Stimulated activated CD8-positive, alpha-beta memory T cell treated with anti-CD3 and anti-CD28 coated beads, Interleukin-2, amount 100 ng/mL, for 1 hour (primary cell): ENCODE measurements at places on chromosomes 2 and 18.

GRCh38 chr18:7116001-7116730, 1.4 kb downstream of the LAMA1 start:
- DNase-seq: no peak

DNA sequence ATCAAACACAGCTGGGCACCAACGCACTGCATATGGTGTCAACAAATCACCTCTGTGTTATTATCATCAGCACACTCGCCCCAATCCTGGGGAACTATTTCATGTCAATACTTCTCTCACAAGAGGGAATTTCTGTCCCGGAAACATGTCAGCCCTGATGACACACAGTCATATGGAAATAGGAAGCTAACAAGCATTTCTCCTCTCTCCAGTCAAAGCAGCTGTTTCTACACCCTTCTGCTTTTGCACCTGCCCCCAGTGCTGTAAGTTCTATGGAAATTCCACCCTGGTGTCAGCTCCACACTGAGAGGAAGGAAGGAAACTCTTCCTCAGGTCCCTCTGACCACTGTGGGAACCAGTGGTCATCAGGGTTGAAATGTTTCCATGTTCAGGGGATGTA, 447.6 kb upstream of the ID2 start:
- no peak for DNase-seq

DNA sequence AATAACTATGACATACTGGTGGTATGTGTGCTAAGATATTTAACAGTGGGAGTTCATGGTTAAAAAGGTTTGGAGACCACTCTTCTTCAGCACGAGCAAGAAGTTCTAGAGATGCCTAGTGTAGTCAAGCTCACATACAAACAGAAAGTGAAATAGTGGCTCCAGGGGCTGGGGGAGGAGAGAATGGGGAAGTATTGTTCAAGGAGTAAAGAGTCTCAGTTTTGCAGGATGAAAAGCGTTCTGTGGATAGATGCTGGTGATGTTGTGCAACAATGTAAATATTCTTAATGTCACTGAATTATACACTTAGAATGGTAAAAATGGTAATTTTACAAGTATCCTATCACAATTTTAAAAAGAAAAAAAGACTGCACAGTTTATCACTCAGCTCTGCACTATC, 29.0 kb upstream of the EPAS1 start:
- no peak for DNase-seq

GRCh38 chr2:118642501-118642900, 204.9 kb downstream of the EN1 start:
- no peak for DNase-seq

DNA sequence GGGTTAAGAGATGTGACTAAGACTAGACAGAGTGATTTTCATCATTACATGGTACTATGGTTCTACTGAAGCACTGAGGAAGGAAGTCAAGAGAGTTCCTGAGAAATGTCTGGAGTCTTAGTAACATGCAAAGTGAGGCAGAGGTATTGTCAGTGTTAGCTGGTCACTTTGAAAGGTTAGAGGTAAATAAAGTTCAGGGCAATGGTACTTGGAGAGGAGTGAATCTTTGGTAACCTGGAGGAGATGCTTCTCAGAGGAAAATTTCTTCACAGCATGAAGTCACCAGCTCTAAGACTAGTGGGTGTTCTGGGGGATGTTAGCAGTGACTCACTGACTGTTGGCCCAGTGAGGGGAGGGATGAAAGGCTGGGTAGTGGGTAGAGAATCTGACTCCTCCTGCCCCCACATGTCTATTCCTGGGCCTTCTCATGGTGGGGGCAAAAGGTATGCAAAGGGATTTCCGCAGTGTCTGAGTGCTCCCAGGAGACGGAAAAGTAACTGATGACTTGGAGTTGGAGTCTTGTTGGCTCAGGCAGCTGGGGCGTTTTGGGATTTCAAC, 23.3 kb upstream of the IL1RN start:
- no peak for DNase-seq

DNA sequence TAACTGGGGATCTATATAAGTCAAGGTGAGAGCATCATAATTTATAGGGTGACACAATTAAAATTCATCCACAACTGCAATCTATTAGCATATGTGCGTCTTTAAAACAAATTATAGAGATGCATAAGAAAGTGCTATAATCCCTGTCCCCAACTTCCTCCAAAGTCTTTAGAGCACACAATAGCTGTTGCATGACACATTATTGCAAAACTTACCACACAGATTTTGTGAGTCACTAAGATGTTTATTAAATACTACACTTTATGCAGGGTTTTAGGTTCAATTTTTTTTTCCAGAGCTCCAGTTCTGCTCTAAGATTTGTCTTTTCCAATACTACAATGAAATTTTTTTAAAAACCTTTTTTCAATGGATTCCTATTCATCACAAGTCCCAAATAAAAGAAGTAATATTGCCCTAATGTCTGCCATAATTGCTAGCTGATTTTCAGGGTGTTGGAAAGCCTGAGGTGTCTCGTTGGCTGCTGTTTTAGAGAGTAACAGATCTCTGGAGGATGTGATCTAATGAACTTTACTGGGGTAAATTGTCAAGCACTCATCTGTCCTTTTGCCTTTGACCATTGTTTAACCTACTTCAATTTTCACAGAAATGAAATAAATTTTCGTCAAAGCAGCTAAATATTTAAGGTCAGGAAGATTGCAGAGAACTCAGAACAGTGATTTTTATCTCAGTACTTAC, 250.5 kb upstream of the NETO1 start:
- no peak for DNase-seq

GRCh38 chr18:31061945-31062344, 19.4 kb upstream of the DSC3 start:
- DNase-seq: no peak

DNA sequence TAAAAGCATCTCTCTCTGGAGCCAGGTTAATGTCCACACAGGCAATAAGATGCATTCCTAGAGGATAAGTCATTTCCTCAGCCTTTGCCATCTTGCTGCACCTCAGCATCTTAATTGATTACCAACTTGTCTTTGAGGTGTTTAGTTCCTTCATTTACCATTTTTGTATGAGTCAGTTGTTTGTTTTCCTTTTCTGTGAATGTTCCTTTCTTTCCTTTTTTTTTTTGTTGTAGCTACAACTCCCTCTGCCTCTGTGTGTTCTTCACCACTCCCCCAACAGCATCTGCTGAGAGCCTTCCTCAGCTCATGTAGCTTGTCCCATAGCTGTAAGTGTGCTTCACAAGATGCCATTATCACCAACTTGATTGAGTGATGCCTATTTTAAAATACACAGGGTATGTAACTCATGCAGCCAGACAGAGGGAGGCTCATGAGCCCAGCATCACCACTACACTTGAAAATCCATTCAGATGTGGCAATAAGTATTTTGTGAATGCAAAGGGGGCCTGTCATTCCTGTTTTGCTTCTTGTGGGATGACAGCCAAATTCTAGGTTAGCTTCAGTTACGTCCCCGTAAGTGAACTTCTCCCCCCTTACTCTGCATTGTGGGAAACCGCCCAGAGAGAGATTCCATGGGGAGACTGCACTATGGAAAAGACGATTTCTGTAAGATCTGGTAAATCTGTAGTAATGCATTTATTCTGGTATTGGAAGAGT, 315.9 kb upstream of the ZEB2 start:
- no peak for DNase-seq

DNA sequence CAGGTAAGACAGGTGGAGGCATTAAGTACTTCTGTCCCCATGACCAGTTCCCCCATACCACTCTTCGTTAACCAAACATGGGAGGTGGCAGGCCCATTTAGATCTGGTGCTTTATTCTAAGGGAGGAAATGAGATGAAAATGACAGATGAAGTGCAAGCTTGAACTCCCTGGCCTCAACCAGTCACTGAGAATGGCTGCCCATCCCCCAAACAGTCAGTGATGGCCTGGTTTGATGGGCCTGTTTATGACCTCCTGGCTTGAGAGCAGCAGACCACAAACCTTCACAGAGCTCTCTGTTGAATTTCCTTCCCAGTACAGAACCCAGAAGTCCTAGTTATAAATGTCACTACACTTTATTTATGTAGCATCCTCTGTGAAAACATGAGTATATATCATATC, 31.1 kb downstream of the EPAS1 start:
- no peak for DNase-seq

- no peak for DNase-seq
Observed at GRCh38 chr2:226643030-226643945, 156.3 kb downstream of the IRS1 start.

GRCh38 chr2:30675758-30676157, 131.5 kb downstream of the CAPN13 start:
- DNase-seq: no peak

DNA sequence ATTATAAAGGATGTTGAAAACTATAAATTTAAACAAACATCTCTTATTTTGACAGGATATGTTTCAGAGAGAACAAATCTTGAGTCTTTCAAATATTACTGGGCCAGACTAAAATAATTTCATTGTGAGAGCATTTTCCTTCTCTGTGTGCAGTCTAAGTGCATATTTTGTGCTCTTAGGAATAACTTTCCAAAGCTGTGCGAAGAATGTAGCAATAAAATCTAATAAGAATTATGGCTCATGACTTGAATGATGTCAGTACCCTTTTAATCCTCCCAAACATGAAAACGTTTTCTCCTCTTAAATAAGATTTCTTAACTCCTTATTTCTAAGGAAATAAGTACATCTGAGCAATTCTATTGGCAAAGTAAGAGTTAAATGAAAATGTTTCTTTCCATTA, 76.2 kb upstream of the EFEMP1 start:
- DNase-seq: no peak

DNA sequence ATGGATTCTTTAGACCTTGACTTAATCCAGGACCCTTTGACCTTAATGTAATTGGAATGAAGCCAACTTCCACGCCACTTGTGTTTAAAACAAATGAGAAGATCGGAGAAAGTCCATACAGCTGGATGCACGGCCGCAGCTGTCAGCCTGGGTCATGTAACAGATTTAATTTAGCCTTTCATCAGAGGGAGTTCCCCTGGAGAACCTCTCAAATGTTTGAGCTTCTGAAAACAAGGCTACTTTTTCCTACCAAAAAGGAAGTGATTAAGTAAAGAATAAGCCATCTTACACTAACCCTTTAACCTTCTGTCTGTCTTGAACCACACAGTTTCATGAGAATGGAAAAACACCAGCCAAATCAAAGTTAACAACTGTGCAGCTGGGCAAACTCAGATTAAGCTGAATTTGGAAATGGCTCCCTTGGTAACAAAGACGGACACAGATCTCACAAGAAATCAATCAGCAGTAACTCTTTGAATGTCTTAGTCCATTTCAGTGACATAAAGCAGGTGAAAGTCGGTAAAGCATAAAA, 103.6 kb downstream of the DOCK10 start:
- DNase-seq: no peak
